Glomerular endothelial cell (primary cell): ENCODE measurements at places on chromosomes 7 and 10. TPM values are rescaled to one million over a fixed set of nuclear protein-coding genes. Genes with fewer than 3 reads are reported as not detected.

DNA sequence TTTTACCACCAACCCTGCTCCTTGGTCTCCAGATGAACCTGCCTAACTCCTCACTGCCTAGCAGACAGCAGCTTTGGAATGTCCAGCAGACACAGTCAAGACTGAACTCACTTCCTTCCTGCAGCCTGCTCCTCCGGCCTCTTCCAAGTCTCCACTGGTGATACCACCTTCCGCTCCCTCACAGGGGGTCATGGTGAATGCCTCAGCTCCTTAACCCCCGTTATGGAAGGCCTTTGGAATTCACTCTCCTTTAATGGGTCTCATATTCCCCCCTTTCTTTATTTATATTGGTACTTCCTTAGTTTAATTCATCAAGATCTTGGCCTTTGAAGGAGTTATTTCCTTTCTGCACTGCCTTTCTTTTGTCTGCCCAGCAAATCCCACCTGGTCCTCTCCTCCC is 44.9 kb upstream of the ZNF32 start:
- DNase-seq = no peak

CALML5 gene
- total RNA-seq = not detected in 2 replicates

GRCh38 chr7:101820703-101821102 is 3.3 kb downstream of the CUX1 start:
- DNase-seq = no peak

THSD7A gene
- total RNA-seq = 15.5 and 31.6 TPM in 2 replicates

NRG3 gene
- total RNA-seq = 6.6 and 8.9 TPM in 2 replicates

DNA sequence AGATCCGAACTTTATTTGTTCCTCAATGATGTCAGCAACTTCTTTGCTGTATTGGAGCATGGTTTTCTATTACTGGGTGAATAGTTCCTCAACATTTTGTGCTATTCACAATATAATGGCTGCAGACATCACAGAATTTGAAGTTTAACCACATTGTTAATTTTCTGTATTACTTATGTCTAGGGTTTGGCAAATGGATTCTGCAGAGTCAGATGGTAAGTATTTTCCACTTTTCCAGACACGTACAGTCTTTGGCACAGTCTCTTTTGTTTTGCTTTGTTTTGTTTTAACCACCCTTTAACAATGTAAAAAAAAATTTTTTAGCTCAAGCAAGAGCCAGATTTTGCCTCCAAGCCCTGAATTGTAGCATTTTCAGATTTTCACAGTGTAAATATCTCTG is 36.8 kb upstream of the FOXK1 start:
- DNase-seq = no peak

DNA sequence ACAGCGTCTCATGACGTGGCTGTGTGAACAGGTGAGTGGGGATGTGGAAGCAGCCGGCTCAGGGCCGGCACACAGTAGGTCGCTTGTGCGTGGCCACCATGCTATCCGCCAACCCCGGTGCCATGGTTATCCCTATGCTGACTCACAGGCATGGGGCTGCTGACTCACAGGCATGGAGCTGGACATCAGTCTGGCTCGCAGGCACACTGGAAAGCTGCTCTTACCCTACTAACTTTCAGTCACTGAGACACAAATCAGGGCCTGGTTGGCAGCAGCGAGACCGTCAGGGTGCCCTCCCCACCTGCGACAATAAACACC is 341.9 kb downstream of the PTPRN2 start:
- no peak for DNase-seq

GRCh38 chr7:33012364-33012763 is 50.2 kb downstream of the NT5C3A start:
- DNase-seq = no peak

- DNase-seq = no peak
Observed at GRCh38 chr7:70554646-70555045, 577.3 kb upstream of the GALNT17 start.

DNA sequence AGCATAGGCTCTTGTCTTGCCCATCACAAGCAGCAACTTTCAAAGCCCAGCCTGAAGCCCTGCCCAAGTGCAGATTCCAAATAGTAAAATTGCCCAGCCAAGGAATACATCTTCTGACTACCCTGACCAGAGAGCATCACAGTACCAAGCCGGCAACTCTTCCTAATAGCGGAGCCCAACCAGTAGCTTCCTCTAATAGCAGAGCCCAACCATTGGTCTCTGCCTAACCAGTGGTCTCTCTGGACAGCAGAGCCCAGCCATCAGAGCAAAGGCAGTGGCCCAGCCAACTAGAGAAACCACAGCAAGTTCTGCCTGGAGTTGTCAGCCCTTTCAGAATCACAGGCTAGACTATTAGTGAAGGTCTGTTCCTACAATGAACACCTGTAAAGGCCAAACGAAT is 285.6 kb downstream of the HGF start:
- DNase-seq = peak; percentile 33

MRM2 gene
- 13.1 and 20.9 TPM in 2 replicates for total RNA-seq

FOXP2 gene
- total RNA-seq = 0.68 and 3.5 TPM in 2 replicates

- DNase-seq = no peak
Observed at GRCh38 chr10:129937351-129937751, 26.7 kb downstream of the EBF3 start.

OPALIN gene
- not detected in 2 replicates for total RNA-seq

DNA sequence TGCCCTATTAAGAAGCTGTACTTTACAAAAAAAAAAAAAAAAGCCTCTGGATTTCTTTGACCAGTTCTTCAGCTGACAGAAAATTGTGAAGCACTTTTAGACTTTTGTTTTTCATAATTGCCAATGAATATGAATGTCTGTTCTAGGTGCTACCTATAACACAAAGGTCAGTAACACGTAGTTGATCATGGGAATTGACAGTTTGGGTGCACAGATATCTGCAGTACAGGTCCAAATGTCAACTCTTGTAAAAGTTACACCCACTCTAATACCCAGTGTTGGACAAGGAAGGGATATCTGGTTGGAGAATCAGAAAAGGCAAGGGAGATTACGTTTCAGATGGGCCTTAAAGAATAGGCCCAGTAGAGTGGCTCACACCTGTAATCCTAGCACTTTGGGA is 1.8 kb downstream of the REEP3 start:
- no peak for DNase-seq

GRCh38 chr7:134616611-134617010 is 30.0 kb upstream of the BPGM start:
- DNase-seq = no peak

DNA sequence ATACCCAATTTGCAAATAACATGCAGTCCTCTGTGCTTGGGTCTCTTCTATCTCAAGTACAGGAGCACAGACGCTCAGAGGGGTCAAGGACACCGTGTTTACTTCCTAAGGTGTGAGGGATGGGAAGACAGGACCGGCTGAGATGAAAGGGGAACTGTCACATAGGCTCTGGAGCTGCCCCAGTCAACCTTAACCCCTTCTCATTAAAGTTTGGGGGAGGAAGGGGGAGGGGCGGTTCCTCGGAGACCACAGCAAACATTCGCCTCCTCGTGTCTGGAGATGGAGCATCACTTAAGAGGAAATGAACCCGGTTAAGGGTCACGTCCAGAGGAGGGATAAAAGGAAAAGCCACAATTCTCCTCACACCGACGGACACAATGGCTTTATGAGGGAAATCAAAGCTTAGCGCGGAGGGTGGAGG is 1.1 kb downstream of the SH3PXD2A start:
- DNase-seq = no peak

GRCh38 chr7:27183682-27184336 is 1.2 kb downstream of the HOXA11 start:
- DNase-seq = no peak

ASIC3 gene
- 0.15 and 1.6 TPM in 2 replicates for total RNA-seq
